ENCODE measurements at places on chromosomes 6 and 20.

DNA sequence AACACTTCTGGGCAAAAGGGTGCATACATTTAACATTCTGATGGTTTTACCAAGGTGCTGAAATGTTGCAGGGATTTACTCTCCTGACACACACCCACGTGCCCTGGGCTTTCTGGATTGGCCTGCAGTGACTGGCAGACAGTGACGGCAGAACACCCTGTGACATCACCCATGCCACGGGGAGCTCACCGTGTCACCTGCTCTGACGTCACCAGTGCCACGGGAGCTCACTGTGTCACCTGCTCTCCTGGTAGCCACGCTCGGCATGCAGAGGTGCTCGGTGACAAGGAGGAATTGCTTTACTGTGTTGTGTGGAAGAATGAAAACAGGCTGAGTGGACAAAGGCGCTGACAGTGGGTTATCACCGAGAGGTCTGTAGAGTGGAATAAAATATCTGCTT is 99.3 kb downstream of the RAMACL start:
- no peak for DNase-seq

GRCh38 chr20:10074513-10074912 is 39.7 kb downstream of the ANKEF1 start:
- DNase-seq = no peak

GRCh38 chr20:1656844-1657243 is 735 bp downstream of the SIRPG start:
- no peak for DNase-seq

DNA sequence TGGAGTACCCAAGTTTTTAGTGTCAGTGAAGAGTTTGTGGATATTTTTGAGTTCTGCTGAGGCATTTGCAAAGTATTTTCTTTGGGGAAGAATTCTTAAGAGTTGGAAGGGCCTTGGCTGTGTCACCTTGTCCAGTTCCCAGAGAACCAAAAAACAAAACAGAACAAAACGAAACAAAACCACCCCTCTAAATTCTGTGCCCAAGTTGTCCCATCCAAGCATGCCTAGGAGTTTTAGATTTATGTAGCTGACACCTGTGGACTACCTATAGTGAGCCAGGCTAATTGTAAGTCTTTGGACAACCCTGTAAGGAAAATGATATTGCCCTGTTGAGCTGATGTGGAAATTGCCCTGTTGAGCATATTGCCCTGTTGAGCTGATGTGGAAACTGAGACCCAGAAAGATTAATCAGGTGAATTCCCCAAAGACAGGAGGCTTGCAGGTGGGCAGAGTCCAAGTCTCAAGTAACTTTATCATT is 1.0 kb upstream of the ECI2 start:
- DNase-seq = no peak

- no peak for DNase-seq
Observed at GRCh38 chr6:125363039-125363823, 61.5 kb upstream of the HDDC2 start.

GRCh38 chr20:4272225-4272624 is 256.9 kb upstream of the RNF24 start:
- no peak for DNase-seq

- DNase-seq = peak; percentile 78
Observed at GRCh38 chr6:32853541-32854375, at the start of the genes PSMB9 and TAP1. Gene PSMB9, plus strand, starts transcription at chr6:32854192. Its CDS starts 38 bp downstream, at chr6:32854230. Gene TAP1, minus strand, starts transcription at chr6:32853704. Its CDS starts 68 bp downstream, at chr6:32853636.

DNA sequence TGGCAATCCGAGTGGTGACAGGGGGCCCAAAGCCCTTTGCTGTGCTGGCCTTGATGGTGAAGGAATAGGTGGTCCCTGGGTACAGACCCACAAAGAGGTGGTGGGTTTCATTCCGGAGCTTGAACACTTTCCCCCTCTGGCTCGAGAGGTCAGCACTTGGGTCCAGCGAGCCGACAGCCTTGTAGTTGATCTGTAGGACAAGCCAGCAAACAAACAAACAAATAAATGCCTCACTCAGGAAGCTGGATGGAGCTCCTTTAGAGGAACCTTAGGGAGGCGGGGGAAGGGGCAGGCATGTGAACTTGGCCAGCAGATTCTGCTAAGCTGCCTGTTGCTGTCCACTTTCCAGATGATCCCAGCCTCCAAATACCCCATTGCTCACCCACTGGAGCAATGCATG is 733.9 kb upstream of the CHD6 start:
- DNase-seq = no peak

GRCh38 chr20:53126185-53126584 is 154.0 kb downstream of the TSHZ2 start:
- DNase-seq = no peak

GRCh38 chr6:169247991-169248390 is 5.7 kb downstream of the THBS2 start:
- no peak for DNase-seq

DNA sequence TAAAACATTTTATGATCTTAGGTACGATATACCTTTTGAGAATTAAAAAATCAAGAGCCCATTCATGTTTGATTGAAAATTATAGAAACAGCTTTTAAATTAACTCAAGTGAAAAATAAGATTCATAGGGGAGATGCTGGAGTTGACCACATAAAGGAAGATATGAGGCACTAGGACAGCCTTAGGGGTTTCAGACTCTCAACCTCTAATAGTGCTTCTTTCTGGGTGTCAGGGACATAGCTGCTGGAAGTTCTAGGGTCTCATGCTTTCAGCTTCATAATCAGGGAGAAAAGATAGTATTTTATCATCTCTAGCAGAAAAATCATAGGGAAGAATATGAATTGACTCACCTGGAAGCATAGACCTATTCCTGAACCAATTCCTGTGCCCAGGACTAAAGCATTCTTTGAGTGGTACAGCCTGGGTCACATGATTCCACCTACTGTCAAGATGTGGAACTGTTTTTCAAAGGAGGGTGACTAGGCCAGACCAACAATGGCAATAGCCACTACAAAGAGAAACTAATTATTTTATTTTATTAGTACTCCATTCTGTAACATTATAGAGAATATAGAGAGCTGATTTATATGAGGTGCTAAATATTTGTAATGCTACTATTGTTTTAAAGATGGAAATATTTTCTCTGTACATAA is 27.8 kb upstream of the CENPW start:
- no peak for DNase-seq

DNA sequence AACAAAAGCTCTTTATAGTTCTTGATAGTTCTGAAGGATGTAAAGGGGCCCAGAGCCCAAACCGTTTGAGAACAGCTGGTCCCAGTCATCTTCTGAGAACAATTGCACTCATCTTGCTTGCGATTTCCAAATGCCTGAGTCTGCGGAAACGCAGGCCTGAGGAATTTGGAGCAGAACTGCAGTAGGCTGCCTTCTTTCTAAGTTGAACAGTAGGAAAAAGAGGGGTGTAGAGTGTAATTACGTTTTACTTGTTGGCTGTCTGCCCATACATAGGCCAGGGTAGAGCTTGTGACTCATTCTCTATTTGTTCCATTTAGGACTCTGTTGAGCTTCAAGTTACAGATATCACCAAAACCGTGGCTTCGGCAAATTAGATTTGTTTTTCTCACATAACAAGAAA is 42.0 kb upstream of the KIF16B start:
- DNase-seq = no peak

DNA sequence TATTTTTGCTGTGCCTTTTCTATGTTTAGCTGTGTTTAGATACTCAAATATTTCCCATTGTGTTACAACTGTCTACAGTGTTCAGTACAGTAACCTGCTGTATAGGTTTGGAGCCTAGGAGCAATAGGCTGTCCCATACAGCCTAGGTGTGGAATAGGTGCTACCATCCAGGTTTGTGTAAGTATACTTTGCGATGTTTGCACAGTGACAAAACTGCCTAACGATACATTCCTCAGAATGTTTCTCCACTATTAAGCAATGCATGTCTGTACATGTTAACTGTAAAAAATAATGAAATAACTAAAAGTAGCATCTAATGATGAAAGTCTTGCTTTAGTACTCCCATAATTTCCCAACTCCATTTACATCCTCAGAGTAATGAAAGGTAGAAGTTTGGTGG is 46.0 kb downstream of the SERAC1 start:
- DNase-seq = no peak

DNA sequence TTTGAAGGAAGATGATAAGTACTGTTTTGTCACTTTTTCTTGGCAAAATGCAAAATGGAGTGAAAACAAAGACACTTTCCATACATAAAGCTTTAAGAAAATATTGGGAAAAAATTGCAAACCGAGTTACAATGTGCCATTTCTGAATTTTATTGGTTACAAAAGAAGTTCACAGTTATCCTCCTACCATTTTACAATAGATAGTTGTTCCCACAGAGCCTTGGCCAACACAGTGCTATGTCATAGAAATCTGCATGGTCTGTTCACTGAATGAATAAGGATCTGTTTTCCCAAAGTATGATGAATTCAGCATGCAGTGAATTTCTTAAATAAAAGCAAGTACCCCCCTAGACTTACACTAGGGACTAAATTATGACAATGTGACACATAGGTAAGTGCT is 268.2 kb upstream of the POU3F2 start:
- no peak for DNase-seq

- DNase-seq = no peak
Observed at GRCh38 chr6:142696123-142697000, 248.6 kb downstream of the HIVEP2 start.

- DNase-seq = no peak
Observed at GRCh38 chr6:2852514-2852855, 10.8 kb upstream of the SERPINB1 start.

DNA sequence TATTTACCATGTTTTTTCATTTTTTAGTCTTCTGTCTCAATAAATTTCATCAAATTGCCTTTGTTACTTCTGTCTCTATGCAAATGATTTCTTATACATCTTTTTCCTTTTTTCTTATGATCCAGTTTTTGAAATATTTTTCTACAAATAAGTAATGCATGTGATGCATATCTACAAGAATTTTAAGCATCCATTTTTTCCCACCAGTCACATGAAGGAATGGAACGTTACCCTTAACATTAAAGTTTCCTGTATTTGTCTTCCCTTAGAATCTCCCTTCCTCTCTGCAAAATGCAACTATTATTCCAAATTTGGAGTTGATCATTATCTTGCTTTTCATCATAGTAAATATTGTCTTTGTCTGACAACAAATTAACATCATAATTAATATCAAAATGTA is 35.5 kb downstream of the PSMB9 start:
- DNase-seq = no peak

GRCh38 chr6:24719125-24719971 is at the start of gene C6orf62:
Gene C6orf62, minus strand, starts transcription at chr6:24719154. Its CDS starts 486 bp downstream, at chr6:24718668.
- DNase-seq = no peak

- no peak for DNase-seq
Observed at GRCh38 chr6:36908747-36909146, 23.0 kb downstream of the C6orf89 start.

DNA sequence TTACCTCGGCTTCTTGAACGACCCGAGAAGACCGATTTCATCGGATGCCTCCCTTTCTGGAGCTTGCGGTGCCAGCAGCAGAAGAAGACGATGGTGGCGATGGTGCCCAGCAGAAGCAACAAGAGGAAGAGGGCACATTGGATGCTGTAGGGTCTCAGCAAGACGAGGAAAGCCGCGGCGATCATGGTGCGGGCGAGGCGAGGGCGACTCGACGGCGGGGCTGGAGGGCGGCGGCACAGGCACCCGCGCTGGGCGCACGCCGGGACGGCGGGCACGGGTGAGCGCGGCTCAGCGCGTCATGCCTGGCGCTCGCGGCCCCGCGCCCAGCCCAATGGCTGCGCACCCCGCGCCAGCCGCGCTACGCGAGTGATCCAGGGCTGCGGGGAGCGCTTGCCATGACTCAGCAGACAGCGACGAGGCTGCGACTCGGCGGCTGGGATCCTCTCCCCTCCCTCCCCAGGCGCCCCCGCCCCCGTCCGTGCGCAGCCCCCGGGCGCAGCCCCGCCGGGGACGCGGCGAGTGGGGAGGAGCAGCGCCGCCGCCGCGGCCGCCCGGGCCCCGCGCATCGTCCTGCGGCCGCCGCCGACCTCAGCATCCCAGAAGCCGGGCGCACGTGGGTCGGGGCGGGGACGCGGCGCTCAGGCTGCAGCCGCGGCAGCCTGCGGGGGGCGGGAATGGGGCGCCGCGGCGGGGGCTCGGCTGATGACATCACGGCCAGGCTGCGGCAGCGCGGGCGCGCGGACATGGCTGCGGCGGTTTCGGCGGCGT is at the start of gene BEND6:
TSS of gene BEND6 (plus strand) at position 705 of the 768 bp plus-strand sequence. CDS start 26,704 bp downstream, outside the sequence.
- peak; percentile 22 for DNase-seq

GRCh38 chr6:56913285-56914074 is 41.4 kb upstream of the BEND6 start:
- no peak for DNase-seq

GRCh38 chr6:138500867-138501446 is 1.7 kb upstream of the NHSL1 start:
- no peak for DNase-seq

GRCh38 chr20:15706719-15707118 is 866.5 kb downstream of the KIF16B start:
- no peak for DNase-seq

DNA sequence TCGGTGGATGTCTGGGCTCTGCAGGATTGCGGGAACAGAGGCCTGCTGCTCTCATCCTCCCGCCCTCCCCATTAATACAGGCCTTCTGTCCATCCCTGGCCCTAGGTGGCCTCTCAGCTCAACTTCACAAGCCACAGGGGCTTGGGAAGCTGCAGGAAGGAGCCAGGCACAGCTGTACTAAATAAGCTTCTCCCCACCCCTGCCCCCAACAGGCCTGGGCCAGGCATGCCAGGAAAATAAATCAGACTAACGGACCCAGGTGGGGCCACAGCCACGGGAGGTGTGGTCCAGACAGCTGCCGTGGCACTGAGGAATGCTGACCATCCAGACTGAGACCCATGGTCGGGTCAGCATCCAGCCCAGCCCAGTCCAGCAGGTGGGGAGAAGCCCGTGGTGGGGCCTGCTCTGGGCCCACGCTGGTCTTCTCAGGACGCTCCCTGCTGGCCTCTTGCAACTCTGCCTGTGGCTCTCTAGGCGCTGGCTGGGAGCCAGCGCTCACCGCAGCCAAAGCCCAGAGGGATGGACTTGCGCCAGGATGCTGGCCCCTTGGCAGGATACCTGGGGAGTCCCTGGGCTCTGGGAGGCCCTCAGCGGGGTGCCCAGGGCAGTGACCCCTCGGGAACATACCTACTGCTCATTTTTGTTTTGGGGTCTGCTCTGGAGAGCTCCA is 8.6 kb upstream of the YTHDF1 start:
- no peak for DNase-seq

DNA sequence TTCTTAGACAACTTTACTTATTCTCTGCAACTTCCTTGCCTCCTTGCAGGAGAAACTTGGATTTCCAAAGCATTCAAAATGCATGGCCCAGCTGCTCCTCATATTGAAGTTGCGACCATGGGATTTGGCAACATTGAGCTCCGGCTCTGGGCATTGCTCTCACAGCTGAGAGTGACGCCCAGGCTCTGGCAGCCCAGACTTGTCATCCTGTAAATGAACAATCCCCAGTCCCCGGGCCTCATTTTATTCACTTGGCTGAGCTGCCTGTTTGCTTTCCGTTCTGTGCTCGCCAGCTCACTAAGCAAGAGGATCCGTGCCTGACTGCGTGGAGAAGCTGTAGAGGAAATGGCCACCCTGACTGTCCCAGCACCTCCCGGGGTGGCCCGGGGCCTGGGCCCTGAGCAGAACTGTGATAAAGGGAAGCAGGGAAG is 119.5 kb upstream of the CD93 start:
- no peak for DNase-seq

- DNase-seq = no peak
Observed at GRCh38 chr6:7234547-7234946, 78.5 kb downstream of the SSR1 start.

Data from GM19239 (cell line).